SJCRH30 (cell line): ENCODE measurements at places on chromosomes 7 and 10.

DNA sequence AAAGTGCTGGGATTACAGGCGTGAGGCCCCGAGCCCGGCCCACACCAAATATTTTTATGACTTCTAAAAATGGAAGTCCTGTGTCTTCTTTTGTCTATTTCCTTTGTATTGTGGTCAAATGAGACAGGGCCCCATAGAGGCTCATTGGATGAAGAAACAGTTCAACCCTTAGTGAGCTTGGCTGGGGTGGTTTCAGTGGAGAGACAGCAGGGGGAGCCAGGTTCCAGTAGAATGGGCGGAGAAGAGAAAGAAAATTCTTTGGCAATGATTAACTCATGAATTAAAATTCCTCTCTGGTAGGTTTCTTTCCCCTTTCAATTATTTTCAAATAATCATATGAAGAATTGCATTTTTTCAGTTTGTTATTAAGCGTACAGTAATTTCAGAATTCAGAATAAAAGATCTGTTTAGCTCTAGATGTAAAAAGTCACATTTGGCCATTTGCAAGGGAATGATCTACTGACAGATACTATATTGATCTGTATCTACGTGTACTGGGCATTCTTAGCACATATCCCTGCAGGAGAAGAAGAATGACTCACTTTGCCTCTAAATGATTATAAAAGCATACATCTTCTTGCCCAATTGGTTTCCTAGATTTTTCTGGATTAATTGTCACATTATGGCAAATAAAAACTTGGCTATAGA lies 43.2 kb downstream of the PNLIPRP3 start:
- DNase-seq = peak; percentile 34

- DNase-seq = no peak
These were observed 10.6 kb upstream of the RAB11FIP2 start for GRCh38 chr10:118057361-118057760.

- no peak for DNase-seq
These were observed 19.7 kb upstream of the LFNG start for GRCh38 chr7:2499719-2500430.

DNA sequence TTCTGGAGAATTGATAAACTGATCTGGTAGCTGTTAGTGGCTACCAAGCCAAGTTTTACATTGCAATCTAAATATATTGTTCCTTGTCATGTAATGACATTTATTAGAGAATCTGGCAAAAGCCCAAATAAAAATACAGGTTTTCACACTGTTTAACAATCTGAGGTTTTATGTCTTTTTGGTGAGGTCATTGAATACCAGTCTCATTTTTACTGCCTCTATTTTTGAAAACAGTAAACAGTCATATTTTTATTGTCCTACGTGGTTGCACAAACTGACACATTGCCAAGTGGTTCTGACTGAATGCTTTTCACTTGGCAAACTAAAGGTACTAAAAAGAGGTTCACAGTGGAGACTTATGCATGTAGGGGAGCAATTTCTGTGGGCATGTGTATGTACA lies 157.5 kb downstream of the PRKG1 start:
- DNase-seq = no peak

- DNase-seq = no peak
These were observed 157.4 kb upstream of the TCF7L2 start for GRCh38 chr10:112792487-112793201.

DNA sequence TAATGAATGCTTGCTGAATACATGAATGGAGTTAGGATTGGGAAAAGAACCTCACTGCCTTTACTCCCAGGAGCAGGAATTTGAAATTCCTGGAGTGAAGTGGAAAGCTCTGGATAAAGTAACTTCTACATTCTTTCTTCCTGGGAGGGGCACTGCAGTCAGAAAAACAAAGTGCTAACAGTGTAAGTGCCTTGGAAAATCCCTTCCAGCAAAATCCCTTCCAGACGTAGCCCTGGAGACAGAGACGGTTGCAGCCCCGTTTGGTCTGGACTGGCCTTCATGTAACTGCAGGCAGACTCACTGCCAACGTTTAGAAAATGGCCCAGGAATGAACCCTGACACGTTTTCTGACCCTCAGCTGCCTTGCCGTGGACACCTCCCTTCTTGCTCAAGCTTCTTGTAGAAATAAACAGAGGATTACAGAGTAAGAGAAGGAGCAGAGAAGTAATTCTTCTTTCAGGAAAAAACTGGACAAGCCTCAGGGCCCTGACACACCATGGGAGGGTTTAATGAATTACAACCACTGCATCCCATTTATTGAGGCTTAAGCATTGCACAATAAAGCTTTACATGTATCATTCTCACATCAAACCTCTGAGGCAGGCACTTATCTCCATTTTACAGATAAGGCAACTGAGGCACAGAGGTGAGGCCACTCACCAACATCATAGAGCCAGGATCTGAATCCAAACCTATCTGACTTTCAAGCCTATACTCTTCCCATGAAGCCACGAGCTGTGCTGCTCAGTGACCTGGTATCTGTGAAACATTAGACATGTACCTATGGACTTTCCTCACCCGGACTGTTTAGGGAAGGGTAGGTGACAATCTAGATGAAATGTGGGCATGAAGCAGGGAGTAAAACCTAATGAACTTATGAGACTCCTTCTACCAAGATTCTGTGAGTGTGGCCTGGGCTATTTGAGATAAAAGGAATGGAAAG lies 7.8 kb downstream of the ITPRIP start:
- DNase-seq = no peak
